Airway epithelial cell (primary cell): ENCODE measurements at places on chromosomes 7 and 10. TPM values are rescaled to one million over a fixed set of nuclear protein-coding genes. Genes with fewer than 3 reads are reported as not detected.

Gene OR2A5
- not detected in 2 replicates for total RNA-seq

Gene PLXNA4
- total RNA-seq: 0.07 TPM in 1 of 2 replicates, not detected in the other

Gene CYP2C9
- 0.14 TPM in 1 of 2 replicates, not detected in the other for total RNA-seq

Gene IGF2BP3
- 22.0 and 28.0 TPM in 2 replicates for total RNA-seq

Gene C10orf67
- 0.28 TPM in 2 replicates for total RNA-seq

Gene PTPRZ1
- 14.7 and 22.5 TPM in 2 replicates for total RNA-seq

Gene IMPDH1
- 88.2 and 109 TPM in 2 replicates for total RNA-seq

Gene RBM48
- total RNA-seq: 3.8 and 5.3 TPM in 2 replicates

Gene LIPF
- not detected in 2 replicates for total RNA-seq

Gene HSPA14
- total RNA-seq: 14.2 and 20.8 TPM in 2 replicates

Gene ATRNL1
- 0.23 and 0.35 TPM in 2 replicates for total RNA-seq

Gene NUP205
- 78.9 and 80.6 TPM in 2 replicates for total RNA-seq

Gene CDH23
- total RNA-seq: under 0.01 and 0.35 TPM in 2 replicates

Gene HNRNPF
- 208 and 232 TPM in 2 replicates for total RNA-seq

Gene TUBB8
- total RNA-seq: not detected in 2 replicates

Gene HMX3
- total RNA-seq: not detected in 2 replicates

Gene PRRT4
- total RNA-seq: 0.56 and 1.3 TPM in 2 replicates

Gene THNSL1
- total RNA-seq: 2.8 and 2.9 TPM in 2 replicates

Gene HOXA10
- total RNA-seq: not detected in 2 replicates

Gene OR2A42
- not detected in 2 replicates for total RNA-seq

Gene SSBP1
- total RNA-seq: 228 and 276 TPM in 2 replicates

Gene SYNPO2L
- total RNA-seq: 0.07 and 0.09 TPM in 2 replicates

Gene RASA4B
- 0.51 and 2.5 TPM in 2 replicates for total RNA-seq

Gene VSTM4
- 0.05 and 0.07 TPM in 2 replicates for total RNA-seq

Gene NPFFR1
- not detected in 2 replicates for total RNA-seq

Gene CYP3A5
- total RNA-seq: 1.9 and 3.0 TPM in 2 replicates

Gene PAX4
- not detected in 2 replicates for total RNA-seq

Gene IFIT2
- total RNA-seq: 0.19 and 0.28 TPM in 2 replicates

Gene ADK
- 81.3 and 82.2 TPM in 2 replicates for total RNA-seq

Gene ENTPD1
- not detected in 2 replicates for total RNA-seq

Gene NODAL
- total RNA-seq: 0.28 TPM in 1 of 2 replicates, not detected in the other

Gene CYP2C19
- total RNA-seq: 0.14 TPM in 1 of 2 replicates, not detected in the other

Gene VSIR
- 13.6 and 18.3 TPM in 2 replicates for total RNA-seq

Gene SLC26A3
- total RNA-seq: not detected in 2 replicates
